ENCODE measurements at places on chromosomes 1 and 21.

DNA sequence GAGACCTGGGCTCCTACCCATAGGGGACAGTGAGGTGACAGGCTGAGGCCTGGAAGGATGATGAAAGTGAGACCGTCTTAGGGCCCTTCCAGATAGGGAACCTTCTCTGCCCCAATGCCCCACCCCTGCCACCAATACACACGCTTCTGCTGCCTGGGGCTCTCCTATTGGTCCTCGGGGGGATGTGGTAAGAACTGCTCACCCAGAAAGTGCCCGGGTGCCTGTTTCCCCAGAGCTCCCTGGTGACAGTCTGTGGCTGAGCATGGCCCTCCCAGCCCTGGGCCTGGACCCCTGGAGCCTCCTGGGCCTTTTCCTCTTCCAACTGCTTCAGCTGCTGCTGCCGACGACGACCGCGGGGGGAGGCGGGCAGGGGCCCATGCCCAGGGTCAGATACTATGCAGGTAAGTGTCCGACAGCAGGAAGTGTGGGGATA, 948 bp downstream of the SEMA4A start:
- DNase-seq, result no peak

- no peak for DNase-seq
Observed at GRCh38 chr1:12065872-12066271, 2.8 kb downstream of the TNFRSF8 start.

DNA sequence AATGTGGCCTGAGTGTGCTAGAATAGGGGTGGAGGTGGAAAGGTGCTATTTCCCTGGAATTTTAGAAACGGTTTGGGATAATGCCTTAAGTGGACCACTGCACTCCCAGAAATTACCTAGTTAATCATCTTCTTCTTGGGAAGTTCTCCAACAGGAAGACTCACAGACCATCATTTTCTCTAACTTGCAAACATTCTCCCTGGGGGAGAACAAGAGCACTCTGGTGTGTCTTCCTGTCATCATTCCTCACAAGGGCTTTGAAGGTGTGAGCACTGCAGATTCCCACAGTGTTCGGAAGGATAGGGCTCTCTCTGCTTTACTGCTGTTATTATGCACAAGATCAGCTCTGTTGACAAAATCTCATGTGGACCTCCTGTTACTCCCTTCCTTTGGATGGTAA, 54.9 kb upstream of the TSPAN2 start:
- no peak for DNase-seq

DNA sequence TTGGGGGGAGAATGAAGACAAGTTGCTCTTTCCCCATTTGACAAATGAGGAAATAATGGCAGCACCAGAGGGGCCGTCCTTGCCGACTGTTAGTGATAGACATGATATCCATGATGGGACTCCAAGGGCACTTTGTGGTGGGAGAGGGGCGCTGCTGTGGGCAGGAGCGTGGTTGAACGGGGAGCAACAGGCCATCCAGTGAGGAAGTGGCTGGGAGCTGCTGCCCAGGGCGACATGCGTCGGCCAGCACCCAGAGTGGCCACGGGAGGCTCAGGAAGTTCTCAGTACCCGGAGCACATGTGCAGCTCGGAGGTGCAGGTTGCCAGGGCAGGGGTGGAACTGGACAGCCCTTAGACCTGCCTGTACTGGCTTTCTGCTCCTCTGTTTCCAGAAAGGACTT, 71.0 kb downstream of the SLC35F3 start:
- no peak for DNase-seq

DNA sequence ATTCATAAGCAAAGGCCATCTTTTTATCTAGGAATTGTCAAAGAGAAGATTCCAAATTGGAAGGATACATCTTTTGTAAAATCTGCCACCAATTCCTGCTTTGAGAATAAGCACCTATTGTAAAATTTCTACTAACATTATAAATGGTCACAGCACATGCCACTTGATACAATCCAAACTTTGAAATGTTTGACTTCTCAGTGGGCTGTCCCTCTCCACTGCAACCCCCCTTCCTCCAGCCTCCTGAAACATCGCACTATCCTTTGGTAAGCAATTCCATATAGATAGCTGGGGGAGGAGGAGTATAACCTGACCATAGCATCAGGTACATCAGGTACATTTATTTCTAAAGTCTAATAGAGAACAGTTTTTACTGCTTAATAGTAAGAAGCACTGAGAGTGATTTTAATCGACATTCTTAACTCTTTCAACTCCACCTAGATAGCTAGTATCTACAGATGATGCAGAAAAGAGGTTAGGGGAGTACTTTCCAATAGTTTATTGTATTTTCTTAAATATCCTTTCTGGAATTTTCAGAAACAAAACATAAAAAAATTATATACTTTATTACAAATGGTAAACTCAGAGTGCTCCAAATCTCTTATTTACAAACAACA, 2.9 kb downstream of the JUN start:
- DNase-seq, result no peak

DNA sequence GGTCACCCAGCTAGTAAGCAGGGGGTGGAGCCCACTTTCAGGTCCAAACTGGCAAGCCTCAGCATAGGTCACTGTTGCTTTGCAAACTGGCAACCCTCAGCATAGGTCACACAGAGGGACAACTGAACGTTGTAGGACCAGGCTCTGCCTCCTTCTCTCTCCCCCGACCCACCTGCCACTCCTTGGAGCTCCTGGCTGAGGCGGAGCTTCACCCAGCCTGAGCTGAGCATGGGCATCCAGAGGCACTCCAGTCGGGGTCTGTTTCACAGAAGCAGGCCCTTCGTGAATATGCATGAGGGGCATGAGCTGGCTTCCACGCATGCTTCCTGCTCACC, 24.2 kb downstream of the CAPZB start:
- no peak for DNase-seq

GRCh38 chr1:100188617-100189016, 10.6 kb upstream of the LRRC39 start:
- no peak for DNase-seq

- no peak for DNase-seq
Observed at GRCh38 chr1:221667504-221667903, 74.4 kb downstream of the DUSP10 start.

- no peak for DNase-seq
Observed at GRCh38 chr1:23661887-23662286, 29.7 kb upstream of the RPL11 start.

DNA sequence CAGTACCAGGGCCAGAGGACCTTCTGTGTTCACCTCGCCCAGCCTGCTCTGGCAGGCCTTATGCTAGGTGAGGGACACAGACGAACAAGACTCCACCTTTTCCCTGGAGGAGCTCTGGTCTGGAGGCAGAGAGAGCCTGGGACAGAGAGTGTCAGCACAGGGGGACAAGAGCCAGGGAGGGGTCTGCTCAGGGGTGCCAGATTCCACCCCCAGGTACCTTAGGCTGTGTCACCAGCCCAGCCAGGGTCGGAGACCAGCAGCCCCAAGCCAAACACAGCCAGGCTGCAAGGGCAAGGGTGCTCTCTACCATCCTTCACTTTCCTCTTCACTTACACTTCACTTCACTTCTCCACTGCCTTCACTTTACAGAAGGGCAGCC, 4.3 kb upstream of the LRP8 start:
- DNase-seq, result no peak

DNA sequence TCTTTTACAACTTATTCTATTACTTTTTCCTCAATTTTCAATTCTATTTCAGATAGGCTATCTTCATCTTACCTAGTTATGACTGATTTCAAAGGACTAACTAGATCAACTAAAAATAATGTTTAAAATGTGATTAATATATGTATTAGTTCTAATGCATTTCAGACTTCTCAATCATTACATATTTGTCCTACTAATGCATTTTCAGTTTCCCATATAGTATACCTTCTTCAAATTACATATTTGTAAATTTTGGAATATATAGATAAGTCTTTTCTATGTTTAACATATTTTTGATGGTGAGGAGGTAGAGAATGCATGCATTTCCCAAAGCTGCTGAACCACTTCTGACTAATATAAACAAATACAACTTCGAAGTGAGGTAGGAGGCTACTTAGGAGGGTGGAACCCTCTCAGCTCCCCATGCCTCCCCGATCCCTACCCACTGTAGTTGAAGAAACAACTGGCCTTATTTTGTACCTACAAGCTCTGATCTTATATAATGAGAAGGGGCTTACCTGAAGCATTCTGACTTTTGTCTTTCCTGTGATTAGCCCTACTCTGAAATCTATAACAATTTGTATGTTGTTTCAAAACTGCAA, 1.7 kb downstream of the TRMT1L start:
- DNase-seq, result no peak

GRCh38 chr1:9161963-9162362, 33.1 kb upstream of the GPR157 start:
- no peak for DNase-seq

GRCh38 chr1:213020016-213020415, 4.3 kb upstream of the ANGEL2 start:
- DNase-seq, result no peak

GRCh38 chr1:167510244-167510643, 8.1 kb downstream of the CD247 start:
- no peak for DNase-seq

DNA sequence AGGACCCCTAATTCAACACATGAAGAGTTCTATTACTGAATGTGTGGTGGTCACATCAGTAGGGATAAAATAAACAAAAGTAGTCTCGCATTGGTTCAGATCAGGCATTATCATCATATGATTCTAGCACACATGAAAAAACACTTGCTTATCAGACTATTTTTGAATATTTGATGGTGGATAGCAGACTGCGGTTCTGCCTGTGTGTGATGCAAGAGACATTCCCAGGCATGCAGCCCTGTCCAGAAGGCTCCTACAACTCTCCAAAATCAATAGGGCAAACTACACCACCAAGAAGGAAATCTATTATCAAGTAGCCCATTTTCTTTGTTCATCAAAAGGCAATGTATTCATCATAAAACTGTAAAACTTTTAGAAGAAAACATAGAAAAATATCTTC, 304.7 kb downstream of the DUSP10 start:
- no peak for DNase-seq

DNA sequence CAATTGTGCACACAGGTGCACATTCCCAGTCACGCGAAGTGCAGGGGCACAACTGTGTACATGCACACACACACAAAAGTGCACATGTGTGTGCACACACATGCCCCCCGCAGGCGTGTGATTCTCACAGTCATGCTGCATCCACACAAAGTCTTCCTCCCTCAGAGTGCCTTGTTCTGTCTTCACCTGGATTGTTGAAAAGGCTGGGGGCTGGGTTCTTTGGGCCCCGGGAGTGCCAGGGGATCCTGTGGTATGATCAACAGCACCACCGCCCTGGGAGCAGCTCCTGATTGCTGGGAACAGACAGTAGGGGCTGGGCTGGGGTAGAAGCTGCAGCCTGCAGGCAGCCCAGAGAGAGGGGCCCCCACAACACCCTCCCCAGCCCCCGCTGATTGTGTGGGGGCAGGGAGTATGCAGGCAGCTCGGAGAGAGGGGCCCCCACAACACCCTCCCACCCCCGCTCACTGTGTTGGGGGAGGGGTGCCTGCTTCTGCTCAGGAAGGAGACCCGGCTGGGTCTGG, 3.4 kb downstream of the COL18A1 start:
- DNase-seq, result no peak

GRCh38 chr1:166925810-166926478, 49.4 kb downstream of the ILDR2 start:
- peak; percentile 77 for DNase-seq

DNA sequence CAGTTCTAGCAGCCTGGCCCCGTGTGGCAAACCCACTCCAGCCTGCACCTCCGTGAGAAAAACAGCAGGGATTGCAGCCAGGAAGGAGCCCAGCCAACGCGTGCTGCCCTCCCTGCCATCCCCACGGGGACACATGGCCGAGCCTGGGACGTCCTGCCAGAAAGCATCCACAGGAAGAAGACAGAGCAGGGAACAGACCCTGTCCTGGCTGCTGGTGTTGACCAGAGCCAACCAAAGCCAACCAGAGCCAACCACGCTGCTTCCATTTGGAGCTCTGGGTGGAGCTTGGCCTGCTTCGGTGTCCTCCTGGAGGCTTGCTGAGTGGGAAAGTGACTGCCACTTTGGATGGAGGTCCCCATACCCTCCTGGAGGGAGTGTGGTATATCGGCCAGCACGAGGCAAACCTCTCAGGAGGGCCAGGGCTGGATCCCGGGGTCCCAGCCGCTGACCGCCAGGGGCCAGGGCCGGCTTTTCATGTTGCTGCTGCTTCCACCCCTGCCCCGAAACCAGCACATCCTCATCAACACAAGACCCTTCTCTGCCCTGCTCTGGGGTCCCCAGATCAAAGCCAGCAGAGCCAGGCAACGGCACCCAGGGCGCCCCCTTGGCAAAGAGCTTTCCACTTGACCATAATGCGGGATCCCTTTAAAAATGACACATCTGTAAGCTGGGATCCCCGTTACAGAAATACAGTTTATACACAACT, 80.6 kb upstream of the ARHGEF16 start:
- no peak for DNase-seq

GRCh38 chr21:29448766-29449165, 150.0 kb downstream of the BACH1 start:
- DNase-seq, result no peak

GRCh38 chr1:116228511-116228910, 117.3 kb downstream of the MAB21L3 start:
- DNase-seq, result no peak

GRCh38 chr21:38487901-38488639, 10.2 kb downstream of the ERG start:
- no peak for DNase-seq

DNA sequence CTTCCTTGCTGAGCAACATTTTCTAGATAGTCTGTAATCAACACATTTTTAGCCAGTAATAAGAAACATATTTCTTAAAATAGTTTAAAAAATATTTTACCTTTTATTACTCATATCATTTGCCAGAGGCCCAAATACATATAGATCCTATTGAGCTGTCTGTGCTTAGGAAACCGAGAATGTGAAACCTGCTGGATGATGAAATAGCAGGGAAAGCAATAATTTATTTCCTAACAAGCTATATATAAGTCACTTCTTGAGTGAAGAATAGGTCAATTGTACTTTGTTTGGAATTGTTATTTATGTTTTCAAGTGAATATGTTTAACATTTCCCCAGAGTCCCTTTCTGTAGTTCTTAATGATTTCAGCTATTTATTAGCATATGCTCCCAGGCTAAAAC, 339.9 kb upstream of the TMPRSS15 start:
- DNase-seq, result no peak

- peak; percentile 45 for DNase-seq
Observed at GRCh38 chr1:25017436-25018109, 87.5 kb upstream of the RUNX3 start.

- DNase-seq, result no peak
Observed at GRCh38 chr21:38343691-38344090, 86.9 kb downstream of the KCNJ15 start.

DNA sequence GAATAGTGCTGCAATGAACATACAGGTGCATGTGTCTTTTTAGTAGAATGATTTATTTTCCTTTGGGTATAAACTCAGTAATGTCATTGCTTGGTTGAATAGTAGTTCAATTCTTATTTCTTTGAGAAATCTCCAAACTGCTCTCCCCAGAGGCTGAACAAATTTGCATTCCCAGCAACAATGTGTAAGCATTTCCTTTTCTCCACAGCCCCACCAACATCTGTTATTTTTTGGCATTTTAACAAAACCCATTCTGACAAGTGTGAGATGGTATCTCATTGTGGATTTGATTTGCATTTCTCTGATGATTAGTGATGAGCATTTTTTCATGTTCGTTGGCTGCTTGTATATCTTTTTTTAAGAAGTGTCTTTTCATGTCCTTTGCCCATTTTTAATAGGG, 21.9 kb upstream of the EEIG2 start:
- DNase-seq, result no peak

Measured in H54 (cell line).